ENCODE measurements at places on chromosomes 1 and 21.

- DNase-seq = no peak
Measured at GRCh38 chr1:197222025-197222685, 45.9 kb upstream of the CRB1 start.

DNA sequence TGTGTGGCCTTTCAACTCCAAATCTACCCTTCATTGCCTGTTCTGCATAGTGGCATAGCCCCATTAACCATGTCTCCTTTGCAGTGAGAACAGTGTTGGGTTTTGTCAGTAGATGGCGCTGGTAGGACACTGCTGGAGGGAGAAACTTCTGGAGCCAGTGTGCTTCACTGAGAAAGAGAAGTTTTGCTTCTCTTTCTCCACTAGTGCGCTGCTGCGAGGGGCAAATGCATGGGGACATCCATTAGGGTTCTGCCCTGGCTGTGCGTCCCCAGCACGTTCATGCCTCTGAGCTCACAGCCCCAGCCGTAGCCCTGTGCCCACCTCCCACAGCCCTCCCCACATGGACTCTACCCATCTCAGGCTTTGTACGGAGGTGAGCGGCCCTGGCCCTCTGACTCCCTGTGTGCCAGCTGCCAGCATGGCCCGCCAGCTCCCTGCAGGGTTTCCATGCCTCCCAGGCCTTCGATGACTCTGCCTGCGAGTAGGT is 53.1 kb downstream of the RIMS3 start:
- peak; percentile 62 for DNase-seq

- no peak for DNase-seq
Measured at GRCh38 chr1:47710329-47711071, 272.7 kb downstream of the FOXD2 start.

GRCh38 chr1:86938855-86939254 is 24.4 kb downstream of the HS2ST1 start:
- no peak for DNase-seq

- no peak for DNase-seq
Measured at GRCh38 chr21:39033878-39034589, 149.2 kb downstream of the PSMG1 start.

- DNase-seq = no peak
Measured at GRCh38 chr21:43328185-43328957, 98.6 kb downstream of the SIK1 start.

GRCh38 chr1:85388416-85388815 is 76.5 kb downstream of the DDAH1 start:
- no peak for DNase-seq

DNA sequence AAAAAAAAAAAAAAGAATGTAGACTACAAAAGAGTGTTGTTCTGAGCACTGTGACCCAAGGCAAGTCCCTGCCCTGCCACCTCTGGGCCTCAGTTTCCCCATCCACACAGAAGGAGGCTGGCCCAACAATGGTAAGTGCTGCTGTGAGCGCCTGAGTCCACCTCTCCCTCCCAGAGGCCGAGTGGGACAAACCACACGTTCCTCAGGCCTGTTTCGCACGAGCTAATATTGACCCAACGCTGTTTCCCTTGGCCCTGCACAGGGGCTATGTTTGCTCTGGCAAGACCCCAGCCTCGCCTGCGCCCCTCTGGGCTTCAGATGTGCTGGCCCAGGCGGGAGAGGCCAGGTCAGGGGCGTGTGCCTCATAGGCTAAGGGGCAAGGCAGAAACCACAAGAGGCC is 12.6 kb upstream of the LAPTM5 start:
- no peak for DNase-seq

DNA sequence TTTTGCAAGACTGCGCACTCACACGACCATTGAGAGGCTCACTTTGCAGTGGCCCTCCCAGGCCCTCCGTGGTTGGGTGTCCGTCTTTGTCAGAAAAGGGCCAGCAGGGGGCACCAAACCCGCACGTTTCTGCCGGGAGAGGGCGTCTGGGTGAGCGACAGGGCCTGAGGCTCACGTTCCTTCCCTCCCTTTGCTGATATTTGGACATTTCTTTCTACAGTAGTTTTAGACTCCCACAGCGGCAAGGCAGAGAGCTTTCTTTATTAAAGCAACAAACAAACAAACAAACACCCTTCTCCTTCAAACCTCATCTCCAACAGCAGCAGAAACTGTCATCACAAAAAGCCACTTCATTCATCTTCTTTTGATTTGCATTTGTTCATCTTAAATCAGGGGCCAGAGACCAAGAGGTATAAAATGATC is 79.2 kb upstream of the WDR26 start:
- peak; percentile 57 for DNase-seq

- DNase-seq = peak; percentile 12
Measured at GRCh38 chr1:179228783-179229213, 679 bp downstream of the ABL2 start.

DNA sequence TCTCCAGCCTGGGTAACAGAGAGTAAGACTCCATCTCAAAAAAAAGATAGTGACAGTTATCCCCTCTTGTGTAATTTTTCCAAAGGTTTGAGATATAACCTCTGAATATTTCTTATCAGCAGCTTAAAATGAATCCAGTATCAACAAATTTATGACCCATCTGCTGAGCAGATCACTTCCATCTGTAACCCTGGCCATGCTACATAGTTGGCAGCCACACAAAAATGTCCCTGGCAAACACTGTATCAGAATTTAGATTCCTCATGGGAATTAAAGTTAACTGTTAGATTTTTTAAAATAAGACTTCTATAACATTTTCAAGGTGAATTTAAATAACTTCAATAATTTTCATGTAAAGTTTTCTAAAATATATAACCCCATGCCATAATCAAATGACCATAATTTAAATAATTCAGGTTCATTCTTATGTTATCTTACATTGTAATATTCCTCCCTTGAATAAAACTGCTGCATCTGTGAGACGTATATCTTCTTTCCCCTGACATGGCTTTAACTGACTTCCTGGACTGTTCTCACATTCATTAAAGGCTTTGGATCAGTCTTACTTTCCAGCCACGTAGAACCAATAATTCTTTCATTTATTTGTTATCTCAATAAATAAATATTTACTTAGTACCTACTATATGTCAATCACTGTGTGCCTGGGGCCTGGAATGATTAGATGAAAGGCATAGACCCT is 5.3 kb upstream of the PRPF38B start:
- no peak for DNase-seq

- no peak for DNase-seq
Measured at GRCh38 chr1:162952956-162953355, 92.0 kb upstream of the CCDC190 start.

DNA sequence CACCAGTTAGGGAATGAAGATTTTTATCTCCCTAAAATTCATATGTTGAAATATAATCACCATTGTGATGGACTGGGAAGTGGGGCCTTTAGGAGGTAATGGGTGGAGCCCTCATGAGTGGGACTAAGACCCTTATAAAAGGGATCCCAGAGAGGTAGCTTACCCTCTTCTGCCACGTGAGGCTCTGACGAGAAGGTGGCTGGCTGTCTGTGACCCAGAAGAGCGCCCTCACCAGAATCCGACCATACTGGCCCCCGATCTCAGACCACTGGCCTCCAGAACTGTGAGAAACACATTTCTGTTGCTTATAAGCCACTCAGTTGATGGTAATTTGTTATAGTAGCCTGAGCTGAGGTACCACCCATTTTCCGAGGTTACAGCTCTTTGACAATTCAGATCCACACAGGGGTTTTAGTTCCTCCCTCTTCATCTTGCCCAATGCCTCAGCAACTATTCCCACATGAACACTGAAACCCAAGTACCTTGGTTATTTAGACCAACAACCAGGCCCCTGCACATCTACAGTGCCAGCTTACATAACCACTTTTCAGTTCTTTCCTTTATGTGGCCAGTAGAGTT is 27.6 kb upstream of the HUNK start:
- DNase-seq = no peak

DNA sequence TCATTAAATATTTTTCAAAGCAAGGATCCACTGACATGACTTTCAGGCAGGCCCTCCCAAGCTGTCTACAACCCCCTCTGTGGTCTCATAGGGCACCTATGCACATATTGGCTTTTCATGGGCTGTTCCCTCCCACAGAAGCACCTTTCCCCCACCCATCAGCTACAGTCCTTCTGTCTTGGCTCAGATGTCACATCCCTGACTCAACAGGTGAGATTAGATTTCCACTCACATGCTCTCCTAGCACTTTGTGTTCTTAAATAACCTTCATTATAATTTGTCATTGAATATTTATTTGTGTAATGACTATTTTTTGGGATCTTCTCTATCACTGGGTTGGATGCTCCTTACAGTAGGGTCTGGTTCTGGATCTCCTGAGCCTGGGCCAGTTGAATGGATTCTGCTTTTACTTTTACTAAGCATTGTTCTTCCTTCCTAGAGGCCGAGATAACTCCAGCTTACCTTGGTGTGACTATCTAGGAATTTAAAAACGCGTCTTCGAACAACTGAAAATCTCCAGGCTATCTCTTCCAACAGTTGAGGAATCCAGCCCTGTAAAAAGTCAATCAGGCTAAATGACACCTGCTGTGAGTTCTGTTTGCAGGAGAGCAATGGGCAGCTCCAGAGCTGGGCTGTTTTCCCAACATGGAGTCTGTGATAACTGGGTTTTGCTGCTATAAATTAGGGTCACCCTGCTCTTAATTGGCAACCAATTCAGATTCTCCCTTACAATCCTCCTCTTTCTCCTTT is 16.2 kb downstream of the ROR1 start:
- DNase-seq = no peak

GRCh38 chr1:83770319-83770661 is 228.6 kb downstream of the TTLL7 start:
- DNase-seq = no peak

All from GDM1 (cell line).